ENCODE measurements at places on chromosomes 3 and 15. TPM values are rescaled to one million over a fixed set of nuclear protein-coding genes. Genes with fewer than 3 reads are reported as not detected.

Gene TMIE
- total RNA-seq, result not detected

Gene NR2E3
- not detected for total RNA-seq

Gene DNAH1
- total RNA-seq, result 2.5 TPM

Gene ATP8B4
- 2.0 TPM for total RNA-seq

Gene SEC22C
- 36.2 TPM for total RNA-seq

Gene ACVR2B
- 3.9 TPM for total RNA-seq

Gene CD96
- total RNA-seq, result 0.55 TPM

All from right atrium auricular region (tissue), 2 donors.